ENCODE measurements at places on chromosomes 12 and 14.

- DNase-seq, result no peak
Measured at GRCh38 chr14:79011920-79012204, 841.7 kb downstream of the NRXN3 start.

GRCh38 chr14:65301862-65302539 lies 110.5 kb upstream of the FUT8 start:
- DNase-seq, result no peak

DNA sequence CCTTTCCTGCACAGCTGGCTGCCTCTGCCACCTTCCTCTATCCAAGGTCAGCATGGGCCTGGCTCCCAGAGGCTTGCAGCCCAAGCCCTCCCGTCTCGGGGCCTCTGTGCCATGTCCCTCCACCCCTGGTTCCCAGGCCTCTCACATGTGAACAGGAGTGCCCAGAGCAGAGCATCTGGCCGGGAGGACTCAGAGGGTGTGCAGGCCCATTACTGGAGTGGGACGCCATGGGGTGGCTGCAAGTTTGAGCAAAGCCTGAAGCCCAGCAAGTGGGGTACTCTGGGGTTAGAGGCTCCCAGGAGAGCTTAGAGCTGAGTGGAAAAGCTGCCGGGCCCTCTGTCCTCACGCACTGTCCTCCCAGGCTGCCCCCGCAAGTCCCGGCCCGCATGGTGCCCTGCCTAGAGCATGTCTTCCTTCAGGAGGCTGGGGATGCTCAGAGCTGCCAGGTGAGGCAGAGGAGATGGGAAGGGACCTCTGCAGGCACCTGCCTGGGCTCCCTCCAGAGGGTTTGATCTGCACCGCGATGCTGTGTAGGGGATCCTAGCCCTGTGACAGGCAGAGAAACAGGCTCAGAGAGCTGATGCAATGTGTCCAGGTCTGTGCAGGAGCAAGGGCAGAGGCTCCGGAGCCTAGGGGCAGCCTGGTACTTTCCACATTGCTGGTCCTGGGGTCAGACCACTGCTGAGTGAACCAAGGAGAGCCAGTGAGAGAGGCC lies 39.8 kb downstream of the DIO3 start:
- no peak for DNase-seq

DNA sequence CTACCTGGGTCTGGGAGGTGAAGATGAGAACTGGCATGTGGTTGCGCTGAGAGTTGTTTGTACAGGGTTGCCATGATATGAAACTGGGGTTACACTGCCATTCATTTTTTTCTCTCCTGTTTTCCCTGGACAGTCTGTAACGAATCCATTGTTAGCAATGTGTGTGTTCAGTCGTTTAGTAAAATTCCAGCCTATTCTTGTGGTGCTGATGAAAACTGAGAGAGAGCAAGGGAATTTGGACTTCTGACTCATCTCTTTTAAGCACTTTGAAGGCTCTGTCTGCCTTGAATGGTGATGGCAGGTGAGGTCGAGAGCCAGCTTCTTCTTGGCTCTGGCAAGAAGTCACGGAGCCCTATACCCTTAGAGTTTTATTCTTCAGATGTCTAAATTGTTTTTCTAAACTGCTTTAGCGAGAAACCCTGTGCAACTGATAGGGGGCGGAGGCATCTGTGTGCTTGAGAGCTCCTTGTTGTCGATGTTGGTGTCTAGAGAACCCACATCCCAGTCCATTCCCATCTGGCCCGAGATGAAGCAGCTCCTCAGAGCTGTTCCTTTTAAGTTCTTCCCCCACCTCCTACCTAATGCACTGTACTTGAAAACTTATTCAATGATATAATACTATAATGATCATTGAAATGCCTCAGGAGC lies 204.4 kb downstream of the TMX1 start:
- DNase-seq, result no peak

DNA sequence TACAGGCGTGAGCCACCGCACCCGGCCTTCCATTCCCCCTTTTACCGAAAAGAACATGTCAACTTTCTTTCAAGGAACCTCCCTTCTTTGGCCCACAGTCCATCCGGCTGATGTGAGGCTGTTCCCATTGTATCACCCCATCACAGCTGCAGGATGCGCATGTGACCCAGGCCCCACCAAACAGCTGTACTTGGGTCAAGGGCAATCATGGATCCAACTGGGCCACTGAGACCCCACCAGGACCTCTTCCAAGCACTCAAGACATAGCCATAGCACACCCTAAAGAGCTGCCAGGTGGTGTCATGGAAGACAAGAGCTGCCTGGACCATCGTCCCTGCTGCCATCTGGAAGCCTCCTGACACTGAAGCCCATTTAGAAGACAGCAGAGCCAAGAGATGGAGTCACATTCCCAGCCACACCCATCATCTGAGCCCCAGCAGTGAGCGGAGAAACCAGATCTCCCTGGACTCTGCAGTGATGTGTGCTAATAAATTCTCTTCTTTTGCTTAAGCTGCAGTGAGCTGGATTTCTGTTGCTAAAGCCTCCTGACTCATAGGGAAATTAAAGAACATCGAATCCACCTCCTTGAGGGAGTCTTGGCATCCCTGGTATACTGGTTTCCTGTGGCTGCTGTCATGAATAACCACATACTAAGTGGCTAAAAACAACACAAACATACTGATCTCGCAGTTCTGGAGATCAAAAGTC lies 105.6 kb downstream of the KSR2 start:
- DNase-seq, result no peak

DNA sequence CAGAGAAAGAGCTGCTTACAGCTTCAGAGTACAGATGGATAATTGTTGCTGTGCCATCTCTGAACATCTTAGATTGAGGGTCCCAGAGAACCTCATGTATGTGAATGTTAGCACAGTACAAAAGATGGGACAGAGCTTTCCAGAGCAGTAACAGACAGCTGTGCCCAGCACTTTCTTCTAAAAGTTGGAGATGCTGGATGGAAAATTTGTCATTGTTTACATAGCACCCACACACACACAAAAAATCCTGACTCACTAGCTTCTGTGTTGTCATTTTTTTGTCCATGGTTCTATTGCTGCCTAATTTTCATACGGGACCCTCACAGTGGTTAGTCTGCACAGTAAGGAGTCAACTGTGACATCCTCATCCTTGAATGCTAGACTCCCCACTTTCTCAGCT lies 374.7 kb downstream of the DIO2 start:
- no peak for DNase-seq

DNA sequence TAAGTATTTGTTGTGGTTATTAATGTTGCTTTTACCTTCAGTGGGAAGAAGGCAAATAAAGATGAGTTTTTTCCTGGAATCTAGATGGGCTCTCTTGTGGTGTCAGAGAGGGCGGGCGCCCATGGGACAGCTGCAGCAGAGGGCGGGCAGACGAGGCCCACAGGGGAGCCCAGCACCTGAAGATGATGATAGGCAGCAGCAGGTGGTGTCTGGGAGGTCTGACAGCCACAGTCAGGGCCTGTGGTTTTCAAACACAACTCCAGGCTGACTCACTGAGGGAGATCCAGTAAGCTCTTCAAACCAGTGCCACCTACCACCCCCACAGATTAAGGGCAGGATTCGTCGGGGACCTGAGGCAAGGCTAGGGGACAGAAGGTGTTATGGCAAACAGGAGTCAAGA lies 42.8 kb downstream of the NKX2-1 start:
- DNase-seq, result no peak

DNA sequence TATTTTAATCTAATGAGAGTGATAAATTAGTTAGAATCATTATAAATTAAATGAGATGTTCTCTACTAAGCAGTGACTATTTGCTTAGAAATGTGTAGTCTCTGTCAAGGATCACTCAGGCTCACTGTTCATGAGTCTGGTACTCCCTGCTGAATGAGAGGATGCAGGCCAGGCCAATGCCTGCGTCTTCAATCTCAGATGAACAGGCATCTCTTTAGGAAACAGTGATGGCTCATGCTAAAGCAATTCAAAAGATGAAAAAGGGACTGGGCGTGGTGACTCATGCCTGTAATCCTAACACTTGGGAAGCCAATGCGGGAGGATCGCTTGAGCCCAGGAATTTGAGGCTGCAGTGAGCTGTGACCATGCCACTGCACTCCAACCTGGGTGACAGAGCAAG lies 106.8 kb downstream of the ZFC3H1 start:
- peak; percentile 81 for DNase-seq

- DNase-seq, result peak; percentile 63
Measured at GRCh38 chr12:29769162-29769858, 14.4 kb downstream of the TMTC1 start.

DNA sequence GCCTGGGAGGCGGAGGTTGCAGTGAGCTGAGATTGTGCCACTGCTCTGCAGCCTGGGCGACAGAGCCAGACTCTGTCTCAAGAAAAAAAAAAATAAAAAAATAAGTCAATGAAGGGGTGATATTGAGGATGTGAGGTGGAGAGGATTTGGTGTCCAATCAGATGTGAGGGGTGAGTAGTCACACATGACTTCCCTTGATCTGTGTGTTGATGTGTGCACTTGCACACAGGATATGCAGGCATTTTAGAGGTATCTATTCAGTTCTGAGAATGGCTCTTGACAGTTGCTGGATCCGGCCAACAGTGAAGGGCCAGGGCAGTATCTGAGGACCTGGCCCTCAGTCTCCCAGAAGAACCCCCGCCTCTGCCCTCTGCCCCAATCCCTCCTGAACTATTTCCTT lies 7.8 kb upstream of the SP7 start:
- no peak for DNase-seq

GRCh38 chr12:13163868-13164635 lies 32.5 kb upstream of the EMP1 start:
- no peak for DNase-seq

Measured in non-pigmented ciliary epithelial cell (primary cell).